ENCODE measurements at places on chromosomes 6 and 20.
A peak's percentile ranks its signal among the peaks of the same experiment; 100 is the strongest.

GRCh38 chr6:88445188-88445965, 279.2 kb upstream of the CNR1 start:
- DNase-seq: no peak

- no peak for DNase-seq
Observed at GRCh38 chr6:113381959-113382358, 475.2 kb upstream of the MARCKS start.

DNA sequence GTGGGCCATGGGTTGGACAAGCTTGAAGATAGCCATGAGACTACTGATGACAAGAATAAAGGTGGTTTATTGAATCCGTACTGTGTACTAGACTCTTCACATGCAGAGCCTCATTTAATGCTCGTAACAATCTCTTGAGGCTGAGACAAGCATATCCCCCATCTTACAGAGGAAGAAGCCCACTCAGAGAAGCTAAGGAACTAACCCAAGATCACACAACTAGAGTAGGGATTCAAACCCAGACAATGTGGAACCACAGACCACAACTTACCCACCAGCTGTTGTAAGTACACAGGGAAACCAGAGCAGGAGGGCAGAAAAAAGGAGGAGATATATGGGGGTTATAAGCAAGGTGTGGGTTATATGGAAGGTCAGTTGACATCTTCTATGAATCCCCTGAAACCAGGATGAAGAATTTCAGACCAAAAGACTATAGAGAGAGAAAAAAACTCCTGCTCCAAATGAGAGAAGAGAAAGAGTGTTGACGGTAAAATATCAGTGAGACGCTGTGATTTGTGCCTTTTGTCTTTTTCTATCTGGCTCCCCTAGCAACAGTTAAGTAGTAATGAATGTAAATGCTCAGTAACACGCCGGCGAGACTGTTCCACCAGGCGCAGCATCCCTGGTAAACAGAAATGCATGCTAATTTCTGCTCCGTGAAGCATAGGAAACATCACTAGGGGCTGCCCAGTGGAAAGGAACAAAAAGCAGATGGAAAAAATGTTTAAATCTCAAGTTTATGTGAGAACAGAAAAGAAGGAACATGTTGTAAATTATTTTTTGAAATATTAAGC, 80.1 kb upstream of the SLC22A16 start:
- no peak for DNase-seq

DNA sequence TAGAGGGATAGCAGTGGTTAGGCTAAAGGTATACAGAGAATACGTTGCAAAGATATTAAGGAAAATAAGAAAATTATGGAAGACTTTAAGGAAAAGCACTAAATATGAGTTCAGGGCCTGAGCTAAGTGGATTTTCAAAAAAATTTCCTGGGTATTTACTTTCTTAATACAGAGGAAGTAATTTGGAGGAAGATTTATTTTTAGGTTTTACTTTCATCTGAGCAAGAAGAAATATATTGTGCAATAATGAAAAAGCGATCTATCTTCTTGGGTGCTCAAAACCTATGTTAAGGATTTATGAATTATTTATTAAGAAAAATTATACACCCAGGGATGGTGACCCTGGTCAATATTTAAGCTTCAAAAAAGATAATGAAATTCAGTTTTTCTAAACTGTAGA, 224.7 kb downstream of the PLCB1 start:
- no peak for DNase-seq

- no peak for DNase-seq
Observed at GRCh38 chr6:158996856-158997255, 3.1 kb downstream of the RSPH3 start.

DNA sequence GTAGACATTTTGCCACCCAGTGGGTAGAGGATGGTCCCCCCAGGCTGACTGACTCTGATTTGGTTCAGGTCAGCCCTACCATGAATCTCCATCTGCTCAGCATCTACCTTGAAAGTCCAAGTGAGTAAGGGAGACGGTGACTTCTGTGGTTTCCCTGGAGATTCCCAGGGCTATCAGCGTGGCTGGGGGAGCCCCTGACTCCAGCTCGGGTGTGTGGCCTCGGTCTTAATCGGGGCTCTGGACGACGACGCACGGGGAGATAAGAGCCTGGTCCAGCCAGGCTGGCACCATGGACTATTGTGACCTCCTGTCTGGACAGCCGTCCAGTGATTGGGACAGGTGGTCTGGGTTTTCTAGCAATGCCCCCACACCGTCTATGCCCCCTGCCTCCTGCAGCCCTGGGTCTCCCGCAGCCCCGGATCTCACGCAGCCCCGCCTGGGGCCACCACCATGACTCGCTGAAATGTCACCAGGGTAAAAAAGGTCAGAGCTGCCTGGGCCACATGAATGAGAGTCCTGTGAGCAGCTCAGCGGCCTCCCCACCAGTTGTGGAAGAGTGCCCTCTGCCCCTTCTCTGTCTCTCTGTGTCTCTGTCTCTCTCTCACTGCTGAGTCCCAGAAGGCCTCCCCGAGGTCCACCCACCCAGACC, 47.1 kb upstream of the GATA5 start:
- DNase-seq: no peak

GRCh38 chr6:31468311-31468710, 29.6 kb upstream of the MICB start:
- DNase-seq: no peak

DNA sequence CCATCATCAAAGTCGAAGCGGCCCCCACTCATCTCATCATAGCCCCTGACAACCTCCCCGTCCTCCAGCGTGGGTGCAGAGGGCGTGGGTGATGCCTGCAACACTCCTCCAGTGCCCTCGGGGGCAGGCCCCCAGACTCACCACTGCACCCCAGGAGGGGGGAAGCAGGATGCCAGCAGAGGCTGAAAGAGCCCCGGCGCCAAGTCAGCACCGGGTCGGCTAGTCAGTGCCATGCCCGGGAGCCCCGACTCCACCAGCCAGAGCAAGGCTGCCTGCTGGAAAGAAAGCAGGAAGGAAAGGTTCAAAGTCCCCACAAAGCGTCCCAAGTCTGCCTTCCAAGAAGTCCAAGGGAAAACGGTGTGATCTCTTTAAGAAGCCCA, 324 bp downstream of the JPH2 start:
- no peak for DNase-seq

DNA sequence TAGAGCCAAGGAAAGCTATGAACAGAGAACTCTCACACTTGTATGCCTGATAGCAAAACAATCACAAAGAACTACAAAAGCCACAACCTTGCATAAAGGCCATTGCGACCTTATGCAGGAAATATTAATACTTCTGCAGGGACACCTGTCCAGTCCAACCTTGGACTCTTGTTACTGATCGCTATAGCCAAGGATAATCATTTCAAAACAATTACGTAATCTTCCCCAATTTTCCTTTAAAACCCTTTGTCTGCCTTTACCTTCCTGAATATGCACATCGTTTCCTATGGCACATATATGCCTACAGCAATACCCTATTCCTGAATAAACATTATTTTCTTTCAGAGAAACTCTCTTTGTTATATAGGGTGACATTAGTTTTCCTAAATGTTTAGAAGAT, 22.8 kb downstream of the PPIL6 start:
- DNase-seq: no peak

DNA sequence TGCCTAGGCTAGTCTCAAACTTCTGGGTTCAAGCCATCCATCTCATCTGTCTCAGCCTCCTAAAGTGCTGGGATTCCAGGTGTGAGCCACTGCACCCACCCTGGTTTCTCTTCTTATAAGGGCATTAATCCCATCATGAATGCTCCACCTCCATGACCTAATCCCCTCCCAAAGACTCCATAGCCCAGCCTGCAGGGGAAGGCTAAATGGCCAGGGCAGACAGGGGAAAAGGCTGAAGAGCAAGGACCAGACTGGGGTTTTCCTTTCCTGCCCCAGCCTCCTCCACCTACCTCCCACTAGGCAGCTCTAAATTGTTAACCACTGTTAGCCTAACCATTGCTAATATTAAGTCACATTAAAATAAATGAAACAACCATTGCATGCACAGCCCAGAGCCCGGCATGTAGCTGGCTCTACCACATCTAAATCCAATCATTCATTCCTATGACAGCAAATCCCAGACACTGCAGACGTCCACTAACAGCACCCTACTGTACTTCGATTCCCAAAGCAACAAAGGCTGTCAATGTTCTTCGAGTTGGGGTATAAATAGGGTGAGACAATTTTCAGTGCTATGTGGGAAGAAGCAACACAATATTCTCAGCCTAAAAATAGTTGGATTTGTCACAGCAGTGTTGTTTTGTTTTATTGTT, 243.2 kb upstream of the ARID1B start:
- no peak for DNase-seq

GRCh38 chr20:64069614-64070243, 6.7 kb downstream of the TCEA2 start:
- DNase-seq: peak; percentile 99

DNA sequence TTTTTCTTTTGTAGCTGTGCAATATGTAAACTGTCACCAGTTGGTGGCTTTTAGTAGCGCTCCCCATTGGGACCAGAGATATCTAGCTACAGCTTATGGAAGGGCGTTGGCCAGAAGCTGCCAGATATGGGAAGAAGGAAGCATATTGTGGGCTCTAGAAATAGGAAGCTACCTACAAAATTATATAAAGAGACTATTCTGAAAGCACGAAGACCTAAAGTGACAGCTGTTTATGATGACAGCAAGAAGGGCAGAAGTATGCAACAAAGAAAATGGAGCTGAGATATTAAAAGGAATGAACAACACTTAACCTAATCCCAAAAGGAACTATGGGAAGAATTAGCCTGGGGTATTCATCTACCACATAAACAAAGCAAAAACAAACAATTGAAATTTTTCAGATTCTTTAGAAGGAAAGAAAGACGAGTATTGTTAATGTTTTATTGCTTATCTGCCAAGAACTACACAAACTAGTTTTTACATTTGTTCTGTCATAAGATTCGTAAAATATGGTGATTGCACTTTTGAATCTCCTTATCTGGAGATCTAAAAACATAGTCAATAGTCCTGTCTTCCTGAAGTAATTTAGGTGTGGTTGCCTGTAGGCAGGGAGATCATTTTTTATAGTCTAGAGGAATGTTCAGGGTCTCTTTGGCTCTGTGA, 81.6 kb downstream of the NCOA7 start:
- no peak for DNase-seq

DNA sequence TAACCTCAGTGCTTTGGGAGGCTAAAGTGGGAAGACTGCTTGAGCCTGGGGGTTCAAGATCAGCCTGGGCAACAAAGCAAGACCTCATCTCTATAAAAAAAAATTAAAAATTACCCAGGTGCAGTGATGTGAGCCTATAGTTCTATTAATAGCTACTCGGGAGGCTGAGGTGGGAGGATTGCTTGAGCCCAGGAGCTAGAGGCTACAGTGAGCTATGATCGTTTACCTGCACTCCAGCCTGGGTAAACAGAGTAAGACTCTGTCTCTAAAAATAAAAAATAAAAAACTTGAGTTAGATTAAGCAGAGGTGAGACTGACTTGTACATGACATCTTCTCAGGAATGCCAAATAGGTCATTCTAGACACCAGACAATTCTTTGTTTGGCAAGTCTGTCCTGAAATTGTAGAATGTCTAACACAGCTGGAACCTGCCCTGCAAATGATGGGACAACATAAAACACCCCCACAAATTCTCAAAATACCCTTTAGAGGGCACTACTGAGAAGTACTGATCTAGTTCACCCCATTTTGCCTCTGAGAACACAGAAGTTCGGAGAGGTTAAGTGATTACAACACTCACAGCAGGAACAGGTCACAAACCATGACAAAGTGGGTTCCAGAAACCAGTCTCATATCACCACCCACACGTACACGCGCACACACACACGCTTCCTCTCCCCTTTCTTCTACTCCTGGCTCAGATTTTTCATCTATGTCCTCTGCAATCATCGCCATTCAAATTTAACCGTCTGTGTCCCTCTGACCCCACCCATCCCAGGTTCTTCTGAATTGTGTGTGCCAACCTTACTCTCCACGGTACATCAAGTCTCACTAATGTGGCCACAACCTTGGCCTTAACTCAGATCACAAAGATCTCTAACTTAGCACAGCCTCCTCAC, 38.3 kb downstream of the ARHGAP18 start:
- DNase-seq: no peak

DNA sequence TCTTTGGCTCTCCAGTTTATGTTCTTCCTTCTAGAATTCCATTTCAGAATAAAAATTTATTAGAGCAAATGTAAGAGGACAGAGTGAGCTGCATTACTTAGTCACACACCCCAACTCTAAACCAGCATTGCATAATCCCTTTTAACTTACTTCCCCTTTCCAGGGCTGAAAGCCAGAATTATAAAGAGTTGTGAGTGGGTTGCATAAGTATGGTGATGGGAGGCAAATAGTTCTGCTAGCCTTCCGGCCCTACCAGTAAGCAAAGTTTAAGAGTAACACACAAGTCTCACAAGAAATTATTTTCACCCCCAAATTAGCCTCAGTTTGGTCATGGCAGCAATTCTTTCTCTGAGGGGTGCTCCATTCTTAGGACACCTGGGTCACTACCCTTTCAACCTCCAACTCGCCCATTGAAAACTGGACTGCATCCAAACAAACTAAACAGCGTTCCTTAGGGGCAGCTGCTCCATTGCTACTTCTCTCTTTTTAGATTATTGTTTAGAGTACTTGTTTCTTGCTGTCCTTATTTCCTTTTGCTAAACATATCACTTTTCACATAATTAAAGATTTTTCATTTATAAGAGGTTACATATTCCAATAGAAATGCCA, 1.6 kb downstream of the KIAA0408 start:
- DNase-seq: no peak

DNA sequence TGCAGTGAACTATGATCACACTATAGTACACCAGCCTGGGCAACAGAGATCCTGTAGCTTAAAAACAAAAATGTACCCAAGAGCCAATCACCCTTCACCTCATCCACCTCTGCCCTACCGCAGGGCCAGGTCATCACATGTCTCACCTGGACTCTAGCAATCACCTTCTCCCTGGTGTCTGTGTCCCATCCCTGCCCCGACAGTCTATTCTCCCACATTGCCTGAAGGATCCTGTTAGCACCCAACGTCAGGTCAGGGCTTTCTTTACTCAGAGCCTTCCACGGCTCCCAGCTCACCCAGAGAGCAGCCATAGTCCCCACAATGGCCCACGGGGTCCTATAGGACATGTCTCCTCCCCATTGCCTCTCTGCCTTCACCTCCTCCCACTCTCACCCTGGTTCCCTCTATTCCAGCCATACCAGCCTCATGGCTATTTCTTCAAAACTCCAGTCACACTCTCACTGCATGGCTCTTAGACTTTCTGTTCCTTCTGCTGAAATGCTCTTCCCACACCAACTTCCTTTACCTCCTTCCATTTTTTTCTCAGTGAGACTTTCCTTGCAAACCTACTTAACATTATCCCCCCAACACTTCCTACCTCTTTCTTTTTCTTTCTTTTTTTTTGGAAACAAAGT, 22.5 kb upstream of the ARFGEF2 start:
- DNase-seq: no peak

DNA sequence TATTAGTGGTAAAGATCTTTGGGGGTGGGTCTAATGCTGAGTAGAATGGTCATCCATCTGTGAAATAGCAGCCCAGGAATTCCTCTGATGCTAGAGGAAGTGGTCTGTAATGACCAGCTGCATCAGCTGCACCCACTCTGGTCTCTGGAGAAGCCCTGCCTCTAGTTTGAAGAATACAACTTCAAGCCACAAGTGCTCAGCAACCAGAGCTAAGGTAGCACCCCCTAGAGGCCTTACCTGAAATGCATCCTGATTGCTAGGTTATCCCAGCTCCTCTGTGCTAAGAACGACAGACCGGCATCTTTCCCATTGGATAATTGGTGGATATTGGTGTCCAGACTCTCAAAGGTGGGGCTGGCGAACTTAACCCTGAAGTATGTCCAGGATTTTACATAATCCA, 58.2 kb downstream of the DNAH8 start:
- no peak for DNase-seq
